ENCODE measurements at places on chromosomes 2 and 18.

- DNase-seq: no peak
Measured at GRCh38 chr18:70139138-70139537, 66.3 kb downstream of the RTTN start.

DNA sequence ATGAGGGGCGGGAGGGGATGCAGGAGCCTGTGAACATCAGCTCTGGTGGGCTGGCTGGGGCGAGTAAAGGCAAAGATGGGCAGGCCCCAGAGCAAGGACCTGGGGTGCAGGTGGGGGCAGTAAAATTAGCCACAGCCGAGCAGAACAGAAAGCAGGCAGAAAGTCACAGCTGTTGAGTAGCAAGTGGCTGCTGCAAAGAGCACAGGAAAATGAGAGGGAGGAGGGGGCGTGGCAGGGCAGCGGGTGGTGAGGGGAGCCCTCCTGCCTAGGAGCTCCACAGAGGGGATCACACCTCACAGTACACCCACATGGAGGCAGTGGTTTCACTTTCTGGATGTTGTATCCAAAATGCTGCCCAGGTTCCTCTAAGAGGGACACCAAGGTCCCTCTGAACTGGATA is 79.6 kb downstream of the LBH start:
- DNase-seq: no peak

GRCh38 chr18:42654556-42654955 is 460.9 kb downstream of the RIT2 start:
- peak; percentile 4 for DNase-seq

DNA sequence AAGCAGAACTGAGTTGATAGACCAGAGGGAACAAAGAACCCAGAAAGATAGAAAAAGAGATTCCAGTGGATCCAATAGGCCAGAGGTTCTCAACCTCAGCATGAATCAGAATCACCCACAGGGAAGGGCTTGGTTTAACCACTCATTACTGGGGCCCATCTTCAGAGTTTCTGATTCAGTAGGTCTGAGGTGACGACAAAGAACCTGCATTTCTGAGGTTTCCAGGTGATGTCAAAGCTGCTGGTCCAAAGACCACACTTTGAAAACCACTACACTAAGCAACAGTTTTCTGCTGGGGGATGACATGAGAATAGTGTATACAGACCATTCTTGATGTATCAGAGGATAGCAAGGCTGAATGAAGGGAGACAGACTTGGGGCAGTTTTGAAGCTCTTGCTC is 296.9 kb upstream of the STON1 start:
- DNase-seq: peak; percentile 89

Measured in mammary epithelial cell (primary cell).